ENCODE measurements at places on chromosomes 7 and 10.

DNA sequence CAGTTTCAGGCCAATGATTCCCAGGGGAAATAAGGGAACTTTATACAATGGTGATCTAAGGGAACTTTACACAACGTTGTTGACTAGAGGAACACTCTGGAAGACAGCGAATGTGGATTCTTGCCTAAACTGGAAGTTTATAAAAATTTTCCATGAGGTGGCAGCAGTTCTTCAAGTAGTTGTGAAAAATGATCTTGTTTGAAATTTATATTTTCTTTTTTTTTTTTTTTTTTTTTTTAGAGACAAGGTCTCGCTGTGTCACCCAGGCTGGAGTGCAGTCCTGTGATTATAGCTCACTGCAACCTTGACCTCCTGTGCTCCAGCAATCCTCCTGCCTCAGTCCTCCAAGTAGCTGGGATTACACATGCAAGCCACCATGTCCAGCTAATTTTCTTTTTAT, 32.1 kb upstream of the GTF2I start:
- no peak for DNase-seq

- no peak for DNase-seq
Measured at GRCh38 chr10:100519311-100520051, at the start of gene SEC31B. Gene SEC31B (minus strand): TSS chr10:100519861. CDS start chr10:100516952, 2,909 bp downstream.

DNA sequence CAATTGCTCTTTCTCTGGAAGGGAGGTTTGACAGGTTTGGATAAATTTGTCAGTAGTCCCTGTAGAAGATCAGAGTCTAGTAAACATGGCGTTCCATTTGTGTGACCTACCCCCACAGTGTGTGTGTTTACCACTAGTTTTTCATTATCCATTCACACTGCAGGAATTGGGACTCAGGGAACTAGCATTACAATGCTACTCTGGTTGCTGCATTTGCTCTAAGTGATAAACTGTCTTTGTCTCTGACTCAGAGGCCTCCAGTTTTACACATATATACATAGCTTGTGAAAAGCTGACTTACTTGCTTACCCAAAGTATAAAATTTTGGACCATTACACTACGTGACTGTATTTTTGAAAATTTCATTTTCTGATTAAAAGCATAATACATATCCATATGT, 1604.0 kb downstream of the REEP3 start:
- DNase-seq: no peak

GRCh38 chr7:121397822-121398221, 1.7 kb upstream of the FAM3C start:
- DNase-seq: no peak

DNA sequence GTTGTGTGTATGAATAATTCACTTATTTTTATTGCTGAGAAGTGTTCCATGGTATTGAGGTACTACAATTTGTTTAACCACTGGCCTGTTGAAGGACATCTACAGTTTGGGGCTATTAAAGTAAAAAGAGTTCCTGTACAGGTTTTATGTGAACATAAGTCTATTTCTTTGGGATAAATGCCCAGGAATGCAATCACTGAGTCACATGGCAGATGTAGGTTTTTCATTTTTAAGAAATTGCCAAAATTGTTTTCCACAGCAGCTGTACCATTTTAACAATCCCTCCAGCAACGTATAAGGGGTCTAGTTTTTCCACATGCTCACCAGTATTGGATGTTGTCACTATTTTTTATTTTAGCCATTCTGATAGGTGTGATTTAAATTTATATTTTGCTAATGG, 243.9 kb downstream of the TNS3 start:
- no peak for DNase-seq

GRCh38 chr10:120969219-120969645, 118.1 kb downstream of the WDR11 start:
- DNase-seq: no peak

- no peak for DNase-seq
Measured at GRCh38 chr10:78948621-78949030, 120.1 kb upstream of the ZMIZ1 start.

GRCh38 chr7:40843338-40843985, 708.7 kb downstream of the SUGCT start:
- no peak for DNase-seq
